ENCODE measurements at places on chromosomes 6 and 20.
A peak's percentile ranks its signal among the peaks of the same experiment; 100 is the strongest.

DNA sequence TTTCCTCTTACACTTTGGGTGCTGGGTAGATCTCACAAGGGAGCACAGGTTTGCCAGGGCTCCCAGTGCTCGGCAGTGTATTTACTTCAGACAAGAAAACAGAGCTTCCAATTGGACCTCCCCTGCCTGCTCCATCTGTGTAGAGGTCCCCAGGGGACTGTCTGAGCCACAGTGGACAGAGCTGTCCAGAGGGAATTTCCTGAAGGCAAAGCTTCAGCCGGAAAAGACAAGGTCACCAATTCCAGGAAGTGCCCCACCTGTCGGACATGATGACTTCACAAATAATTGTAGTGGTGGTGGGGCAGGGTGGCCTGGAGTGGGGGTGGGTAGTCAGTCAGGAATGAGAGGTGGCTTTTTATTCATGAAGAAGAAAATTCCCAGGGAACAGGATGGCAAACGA lies 18.6 kb downstream of the ADGRF5 start:
- no peak overlapping the region for H3K27ac ChIP-seq
- H3K4me1 ChIP-seq: no peaks in the 10 kb centered on the region
- H3K4me3 ChIP-seq: no peak overlapping the region
- no peaks in the 10 kb centered on the region for H3K27me3 ChIP-seq
- no peak for DNase-seq
- H3K36me3 ChIP-seq: no peaks in the 10 kb centered on the region

DNA sequence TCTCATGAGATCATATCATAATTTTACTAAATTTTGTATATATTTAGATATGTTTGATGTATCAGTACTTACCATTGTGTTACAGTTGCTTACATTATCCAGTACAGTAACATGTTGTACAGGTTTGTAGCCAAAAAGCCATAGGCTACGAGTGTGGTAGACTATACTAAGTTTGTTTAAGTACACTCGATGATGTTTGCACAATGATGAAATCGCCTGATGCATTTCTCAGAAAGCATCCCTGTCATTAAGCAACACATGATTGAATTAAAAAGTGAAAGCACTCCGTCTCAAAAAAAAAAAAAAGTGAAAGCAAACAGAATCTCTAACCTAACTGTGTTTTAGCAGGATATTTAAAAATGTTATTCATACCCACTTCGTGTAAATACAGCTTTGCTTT lies 104.9 kb upstream of the TFAP2D start:
- no peak overlapping the region for H3K27ac ChIP-seq
- no peaks in the 10 kb centered on the region for H3K27me3 ChIP-seq
- H3K36me3 ChIP-seq: no peaks in the 10 kb centered on the region
- H3K4me1 ChIP-seq: no peaks in the 10 kb centered on the region

DNA sequence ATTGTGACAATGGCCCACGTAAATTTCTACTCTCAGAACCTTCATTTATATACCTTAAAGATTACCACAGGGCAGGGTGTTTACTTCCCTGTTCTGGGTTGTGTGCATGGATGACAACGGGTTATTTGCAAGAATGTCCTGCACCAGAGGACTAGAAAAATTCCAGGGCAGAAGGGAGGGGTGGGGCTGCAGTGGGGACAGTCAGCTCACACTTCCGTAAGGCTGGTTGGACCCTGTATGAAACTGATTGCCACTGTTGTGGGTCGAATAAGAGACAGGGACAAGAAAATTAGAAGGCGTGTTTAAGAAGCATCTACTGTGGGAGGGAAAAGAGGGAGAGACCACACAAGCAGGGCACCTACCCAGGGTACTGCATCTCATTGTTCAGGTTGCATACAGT lies 96.5 kb downstream of the SNAP25 start:
- no peak overlapping the region for H3K4me3 ChIP-seq
- no peaks in the 10 kb centered on the region for H3K36me3 ChIP-seq
- H3K27ac ChIP-seq: no peak overlapping the region

GRCh38 chr6:110951986-110952794 lies 6.3 kb upstream of the GTF3C6 start:
- DNase-seq: no peak
- no peaks in the 10 kb centered on the region for H3K36me3 ChIP-seq
- H3K27ac ChIP-seq: no peak overlapping the region
- H3K4me1 ChIP-seq: peaks cover 6% of the 10 kb centered on the region
- no peak overlapping the region for H3K4me3 ChIP-seq

DNA sequence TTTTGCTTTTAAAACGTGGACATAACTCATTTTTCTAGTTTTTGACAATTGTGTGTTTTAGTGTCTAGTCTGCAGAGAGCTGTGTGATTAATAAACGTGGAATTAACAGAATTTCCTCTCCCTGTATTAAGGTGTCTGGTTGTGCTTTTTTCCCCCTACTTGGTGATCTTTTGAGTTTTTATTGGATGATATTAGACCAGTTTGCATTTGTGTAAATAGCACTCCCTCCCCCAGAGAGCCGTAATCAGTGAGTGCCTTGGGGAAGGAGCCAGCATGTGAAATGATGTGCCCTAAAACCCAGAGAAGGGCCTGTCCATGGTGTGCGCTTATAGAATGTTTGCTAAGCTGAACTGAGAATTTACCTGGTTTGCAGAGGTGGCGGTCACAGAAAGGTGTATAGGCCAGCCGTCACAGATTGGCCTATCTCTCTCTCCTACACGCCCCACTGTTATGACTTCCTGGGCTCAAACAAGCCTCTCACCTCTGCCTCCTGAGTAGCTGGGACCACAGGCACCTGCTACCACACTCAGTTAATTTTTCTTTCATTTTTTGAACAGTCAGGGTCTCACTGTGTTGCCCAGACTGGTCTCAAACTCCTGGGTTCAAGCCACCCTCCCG lies 42.4 kb downstream of the ALDH5A1 start:
- DNase-seq: no peak
- no peaks in the 10 kb centered on the region for H3K36me3 ChIP-seq

- H3K4me3 ChIP-seq: no peak overlapping the region
- no peak overlapping the region for H3K27ac ChIP-seq
- no peaks in the 10 kb centered on the region for H3K27me3 ChIP-seq
- no peak for DNase-seq
- H3K4me1 ChIP-seq: peaks cover 16% of the 10 kb centered on the region
Observed at GRCh38 chr20:36493051-36493800, 48.1 kb upstream of the MYL9 start.

GRCh38 chr6:112466373-112467151 lies 119.4 kb downstream of the RFPL4B start:
- H3K4me3 ChIP-seq: no peak overlapping the region
- no peak overlapping the region for H3K27ac ChIP-seq
- DNase-seq: no peak
- no peaks in the 10 kb centered on the region for H3K4me1 ChIP-seq

DNA sequence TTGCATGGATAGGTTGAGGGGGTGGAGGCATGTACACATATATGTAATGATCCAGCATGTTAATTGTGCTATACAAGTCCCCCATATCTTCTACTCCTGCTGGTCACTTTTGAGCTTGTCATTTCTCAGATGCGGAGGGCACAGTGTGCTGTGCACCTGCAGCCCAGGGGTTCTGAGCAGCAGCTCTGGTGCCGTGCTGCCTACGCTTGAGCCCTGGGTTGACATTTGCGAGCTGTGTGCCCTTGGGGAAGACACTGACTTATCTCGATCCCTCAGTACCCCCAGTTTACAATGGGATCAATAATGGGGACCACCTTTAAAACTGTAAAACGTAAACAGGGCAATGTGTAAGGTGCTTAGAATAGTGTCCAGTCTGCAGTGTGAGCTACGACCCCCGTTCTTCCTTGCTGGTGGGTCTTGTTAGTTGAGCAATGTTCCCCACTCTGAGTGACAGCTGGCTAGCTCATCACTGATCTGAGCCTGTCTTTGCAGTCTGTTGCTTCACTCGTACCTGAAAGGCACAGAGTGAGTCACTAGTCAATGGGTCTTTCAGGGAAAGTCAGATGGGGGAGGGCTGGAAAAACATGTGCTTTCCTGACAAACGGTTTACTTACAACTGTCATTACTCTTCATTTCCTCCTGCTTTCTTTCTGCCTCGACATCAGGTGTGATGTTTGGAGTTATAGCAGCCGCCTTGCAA lies 91.7 kb downstream of the SLC2A10 start:
- H3K27ac ChIP-seq: no peak overlapping the region
- H3K4me3 ChIP-seq: no peak overlapping the region
- no peaks in the 10 kb centered on the region for H3K36me3 ChIP-seq
- no peaks in the 10 kb centered on the region for H3K4me1 ChIP-seq

GRCh38 chr6:75363304-75363703 lies 78.7 kb upstream of the TMEM30A start:
- H3K4me1 ChIP-seq: no peaks in the 10 kb centered on the region
- no peak overlapping the region for H3K4me3 ChIP-seq
- H3K36me3 ChIP-seq: no peaks in the 10 kb centered on the region
- DNase-seq: no peak
- no peaks in the 10 kb centered on the region for H3K27me3 ChIP-seq

DNA sequence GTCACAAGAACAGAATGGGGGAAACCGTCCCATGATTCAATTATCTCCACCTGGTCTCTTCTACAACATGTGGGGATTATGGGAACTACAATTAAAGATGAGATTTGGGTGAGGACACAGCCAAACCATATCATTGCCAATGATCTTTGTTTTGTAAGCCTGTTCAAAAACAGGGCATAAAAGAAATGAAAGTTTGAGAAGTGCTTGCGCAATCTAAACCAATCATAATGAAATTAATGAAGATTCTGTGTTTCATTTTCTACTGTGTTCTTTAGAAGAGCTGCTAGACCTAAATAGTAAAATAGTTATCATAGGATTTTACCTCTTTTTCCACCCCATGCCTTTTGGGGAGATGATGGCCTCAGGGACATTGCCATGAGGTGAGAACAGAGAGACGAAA lies 761.3 kb downstream of the HDGFL1 start:
- no peak for DNase-seq
- H3K4me1 ChIP-seq: no peaks in the 10 kb centered on the region

- H3K36me3 ChIP-seq: peaks cover 26% of the 10 kb centered on the region
- H3K27ac ChIP-seq: no peak overlapping the region
- H3K4me1 ChIP-seq: no peaks in the 10 kb centered on the region
Observed at GRCh38 chr20:35387334-35387733, 24.4 kb downstream of the UQCC1 start.

GRCh38 chr20:25302596-25302995 lies 54.7 kb downstream of the PYGB start:
- no peaks in the 10 kb centered on the region for H3K27me3 ChIP-seq
- H3K4me1 ChIP-seq: no peaks in the 10 kb centered on the region
- H3K27ac ChIP-seq: peak overlapping the region; percentile 1
- H3K36me3 ChIP-seq: peaks cover 74% of the 10 kb centered on the region

DNA sequence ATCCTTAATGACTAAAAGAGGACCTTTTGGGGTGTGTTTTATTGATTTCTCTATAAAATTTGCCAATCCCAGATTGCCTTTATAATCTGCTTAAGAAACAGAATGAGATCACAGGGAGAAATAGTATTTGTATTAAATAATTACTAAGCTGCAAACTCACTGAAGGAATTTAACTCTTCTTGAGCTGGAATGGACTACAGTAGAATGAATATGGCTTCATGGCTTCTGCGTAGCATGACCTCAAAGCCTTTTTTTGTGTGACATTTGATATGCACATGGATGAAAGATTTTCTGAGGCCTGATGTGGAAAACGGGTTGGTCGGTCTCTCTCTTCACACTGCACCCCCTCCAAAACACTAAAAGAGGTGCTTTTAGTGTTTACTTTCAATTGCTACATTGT lies 115.9 kb downstream of the QKI start:
- H3K4me1 ChIP-seq: peaks cover 15% of the 10 kb centered on the region
- peaks cover 8% of the 10 kb centered on the region for H3K36me3 ChIP-seq
- DNase-seq: no peak
- peak overlapping the region; percentile 28 for H3K27ac ChIP-seq

DNA sequence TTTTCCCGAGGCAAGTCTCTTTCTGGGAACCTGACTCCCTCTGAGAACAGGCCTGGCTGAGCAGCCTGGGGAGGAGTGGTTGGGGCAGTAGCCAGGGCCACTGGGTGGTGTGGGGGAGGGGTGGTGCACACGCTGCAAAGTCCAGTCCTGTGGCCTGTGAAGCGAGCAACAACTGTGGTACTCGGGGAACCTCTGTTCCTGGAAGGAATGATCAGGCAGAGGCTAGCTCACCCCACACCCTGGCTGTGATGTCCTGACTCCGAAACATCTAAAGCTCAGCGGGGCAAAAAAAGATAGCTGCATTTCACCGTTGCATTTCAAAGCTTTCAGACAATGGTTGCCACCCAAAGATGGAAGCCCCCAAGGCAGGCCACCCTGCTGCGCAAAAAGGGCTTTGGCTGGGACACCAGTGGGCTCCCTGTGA lies 25.5 kb downstream of the PCK1 start:
- H3K36me3 ChIP-seq: no peaks in the 10 kb centered on the region
- peaks cover 18% of the 10 kb centered on the region for H3K4me1 ChIP-seq
- no peak overlapping the region for H3K27ac ChIP-seq
- H3K4me3 ChIP-seq: no peak overlapping the region
- H3K27me3 ChIP-seq: no peaks in the 10 kb centered on the region
- DNase-seq: no peak

- H3K36me3 ChIP-seq: no peaks in the 10 kb centered on the region
- H3K27ac ChIP-seq: no peak overlapping the region
- H3K27me3 ChIP-seq: no peaks in the 10 kb centered on the region
- peaks cover 9% of the 10 kb centered on the region for H3K4me1 ChIP-seq
- no peak for DNase-seq
- no peak overlapping the region for H3K4me3 ChIP-seq
Observed at GRCh38 chr20:38880952-38881735, 45.1 kb upstream of the FAM83D start.

- no peak overlapping the region for H3K4me3 ChIP-seq
- no peaks in the 10 kb centered on the region for H3K36me3 ChIP-seq
- no peak for DNase-seq
- H3K27ac ChIP-seq: no peak overlapping the region
- H3K4me1 ChIP-seq: peaks cover 12% of the 10 kb centered on the region
Observed at GRCh38 chr6:163320804-163321203, 93.7 kb upstream of the QKI start.

DNA sequence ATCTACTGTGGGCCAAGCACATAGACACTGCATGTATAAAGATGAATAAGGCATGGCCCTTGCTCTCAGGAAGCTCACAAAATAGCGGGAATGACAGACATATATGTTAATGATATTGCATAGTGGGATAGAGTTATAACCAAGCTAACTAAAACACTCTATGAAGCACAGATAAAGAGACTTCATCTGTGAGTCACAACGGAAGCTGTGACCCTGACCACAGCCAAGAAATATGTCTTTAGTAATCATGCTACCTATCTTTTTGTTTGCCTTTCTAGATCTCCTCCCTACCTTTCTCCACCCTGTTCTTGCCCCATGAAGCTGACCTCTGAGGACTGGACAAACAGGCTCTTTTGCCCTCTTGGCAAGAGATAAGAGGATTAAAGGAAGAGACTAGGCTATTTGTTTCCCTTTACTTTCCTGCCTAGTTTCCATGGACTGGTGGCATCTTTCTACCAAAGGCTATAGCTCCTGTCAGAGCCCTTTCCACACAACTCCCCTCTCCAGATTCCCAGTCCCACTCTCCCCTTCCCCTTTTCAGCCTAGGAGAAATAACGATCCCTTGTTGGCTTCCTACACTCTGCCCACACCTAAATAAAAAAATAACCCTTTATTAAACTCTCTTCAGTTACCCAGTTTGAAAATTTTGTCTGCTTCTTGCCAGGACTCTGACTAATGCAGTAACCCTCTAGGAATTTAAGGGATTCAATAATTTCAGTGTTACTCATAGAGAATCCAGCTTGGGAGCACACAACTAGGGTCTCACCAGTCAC lies 504.9 kb upstream of the MARCKS start:
- H3K4me1 ChIP-seq: no peaks in the 10 kb centered on the region
- no peaks in the 10 kb centered on the region for H3K27me3 ChIP-seq
- H3K36me3 ChIP-seq: no peaks in the 10 kb centered on the region
- no peak for DNase-seq
- H3K27ac ChIP-seq: no peak overlapping the region
- no peak overlapping the region for H3K4me3 ChIP-seq

- no peak overlapping the region for H3K4me3 ChIP-seq
- H3K27me3 ChIP-seq: no peaks in the 10 kb centered on the region
- peaks cover 7% of the 10 kb centered on the region for H3K4me1 ChIP-seq
- H3K27ac ChIP-seq: no peak overlapping the region
- no peaks in the 10 kb centered on the region for H3K36me3 ChIP-seq
Observed at GRCh38 chr6:152004036-152004566, 196.6 kb downstream of the ESR1 start.
